GM23338 (cell line): ENCODE measurements at places on chromosomes 7 and 10. TPM values are rescaled to one million over a fixed set of nuclear protein-coding genes. Genes with fewer than 3 reads are reported as not detected.
A peak's percentile ranks its signal among the peaks of the same experiment; 100 is the strongest.

- H3K4me3 ChIP-seq = no peak overlapping the region
- no peaks in the 10 kb centered on the region for H3K36me3 ChIP-seq
- no peak overlapping the region for H3K27ac ChIP-seq
- DNase-seq = no peak
These were observed 129.7 kb downstream of the DGKI start for GRCh38 chr7:137717045-137717444.

- peak overlapping the region; percentile 3; the same call in 1 of the 2 replicates for H3K27ac ChIP-seq
- H3K36me3 ChIP-seq = no peaks in the 10 kb centered on the region
- DNase-seq = no peak
These were observed 211.4 kb upstream of the KLF14 start for GRCh38 chr7:130945411-130945811.

- H3K27me3 ChIP-seq = no peaks in the 10 kb centered on the region
- H3K4me3 ChIP-seq = no peak overlapping the region
- H3K27ac ChIP-seq = no peak overlapping the region
These were observed 58.0 kb downstream of the STK31 start for GRCh38 chr7:23768022-23768421.

- no peak overlapping the region for H3K27ac ChIP-seq
- no peaks in the 10 kb centered on the region for H3K27me3 ChIP-seq
- DNase-seq = no peak
- H3K4me3 ChIP-seq = no peak overlapping the region
- H3K4me1 ChIP-seq = no peaks in the 10 kb centered on the region
These were observed 155.3 kb upstream of the FRMD4A start for GRCh38 chr10:14485986-14486385.

- no peaks in the 10 kb centered on the region for H3K4me1 ChIP-seq
- DNase-seq = no peak
- H3K27me3 ChIP-seq = no peaks in the 10 kb centered on the region
- H3K36me3 ChIP-seq = no peaks in the 10 kb centered on the region
- H3K4me3 ChIP-seq = no peak overlapping the region
These were observed 746.4 kb downstream of the TNS3 start for GRCh38 chr7:46835556-46835955.

DNA sequence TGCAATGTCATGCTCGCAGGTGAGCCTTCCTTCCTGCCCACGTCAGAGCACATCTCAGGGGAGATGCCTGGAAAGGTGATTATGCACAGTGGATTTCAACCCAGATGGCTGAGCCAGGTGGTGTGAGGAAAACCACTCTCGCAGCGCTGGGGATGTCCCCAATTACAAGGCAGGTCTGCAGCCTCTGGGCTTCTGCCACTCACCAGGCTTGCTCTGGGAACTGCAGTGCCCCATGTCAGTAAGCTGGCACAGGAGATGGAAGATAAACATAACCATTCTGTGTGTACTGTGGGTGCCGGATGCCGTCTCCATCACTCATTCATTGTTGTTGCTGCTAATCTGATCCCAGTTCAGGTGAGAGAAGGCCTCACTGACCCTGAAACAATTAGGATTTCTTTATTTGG, 222.9 kb upstream of the PITRM1 start:
- no peaks in the 10 kb centered on the region; the same call in 1 of the 2 replicates for H3K4me1 ChIP-seq
- no peak overlapping the region for H3K4me3 ChIP-seq
- no peak overlapping the region for H3K27ac ChIP-seq
- no peak for DNase-seq

DNA sequence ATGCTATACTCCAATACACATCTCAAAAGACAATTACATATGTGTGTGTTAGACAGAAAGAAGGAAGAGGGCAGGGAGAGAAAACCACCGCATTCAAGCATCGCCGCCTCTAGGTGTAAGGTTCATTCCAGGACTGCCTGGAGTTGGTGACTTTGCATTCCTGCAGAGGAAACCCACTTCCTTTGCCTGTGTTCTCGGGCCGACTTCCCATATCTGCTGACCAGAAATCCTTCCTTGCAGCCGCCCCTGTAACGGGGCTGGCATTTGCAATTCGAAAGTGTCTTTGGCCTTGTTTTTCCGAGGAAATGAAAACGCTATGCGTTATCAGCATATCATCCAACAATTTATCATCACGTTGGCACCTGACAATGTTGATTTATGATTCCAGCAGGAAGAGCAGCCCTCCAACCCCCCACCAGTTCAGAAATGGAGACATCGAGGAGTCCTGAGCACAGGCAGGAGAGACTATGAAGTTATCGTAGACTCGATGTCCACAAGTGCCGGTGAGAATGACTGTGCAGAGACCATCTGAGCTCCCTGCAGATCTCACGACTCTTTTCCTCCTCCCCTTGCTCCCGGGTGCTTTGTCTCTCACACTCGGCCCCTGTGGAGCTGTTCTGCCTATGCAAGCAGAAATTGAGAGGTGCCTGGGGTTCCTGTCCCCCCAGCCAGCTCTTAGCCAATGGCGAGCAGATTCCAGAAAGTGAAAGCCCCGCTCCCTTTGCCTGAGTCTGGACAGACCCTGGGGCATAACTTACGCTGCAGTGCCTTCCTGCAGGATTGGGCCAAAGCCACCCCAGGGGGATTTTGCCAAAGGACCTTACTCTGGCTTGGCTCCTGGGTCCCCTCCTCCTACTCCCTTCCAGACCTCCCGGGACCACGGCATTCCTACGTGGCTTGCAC, 68.9 kb upstream of the FOXK1 start:
- DNase-seq = peak; percentile 69
- no peaks in the 10 kb centered on the region for H3K36me3 ChIP-seq
- H3K27ac ChIP-seq = peak overlapping the region; percentile 84
- H3K4me1 ChIP-seq = peaks cover 17% of the 10 kb centered on the region
- no peaks in the 10 kb centered on the region for H3K27me3 ChIP-seq
- peak overlapping the region; percentile 32; the same call in 1 of the 2 replicates for H3K4me3 ChIP-seq

- peak; percentile 48 for DNase-seq
- H3K27me3 ChIP-seq = peaks cover 100% of the 10 kb centered on the region
These were observed 587 bp downstream of the HOXA10 start for GRCh38 chr7:27173511-27173955.

- DNase-seq = no peak
- H3K4me1 ChIP-seq = no peaks in the 10 kb centered on the region
- H3K36me3 ChIP-seq = no peaks in the 10 kb centered on the region
- H3K4me3 ChIP-seq = no peak overlapping the region
- H3K27me3 ChIP-seq = no peaks in the 10 kb centered on the region
These were observed 191.4 kb downstream of the NSUN6 start for GRCh38 chr10:18460032-18460431.

GRCh38 chr10:72754275-72755032, 62.5 kb downstream of the MCU start:
- H3K27ac ChIP-seq = peak overlapping the region; percentile 28
- no peaks in the 10 kb centered on the region for H3K36me3 ChIP-seq
- H3K27me3 ChIP-seq = no peaks in the 10 kb centered on the region

DNA sequence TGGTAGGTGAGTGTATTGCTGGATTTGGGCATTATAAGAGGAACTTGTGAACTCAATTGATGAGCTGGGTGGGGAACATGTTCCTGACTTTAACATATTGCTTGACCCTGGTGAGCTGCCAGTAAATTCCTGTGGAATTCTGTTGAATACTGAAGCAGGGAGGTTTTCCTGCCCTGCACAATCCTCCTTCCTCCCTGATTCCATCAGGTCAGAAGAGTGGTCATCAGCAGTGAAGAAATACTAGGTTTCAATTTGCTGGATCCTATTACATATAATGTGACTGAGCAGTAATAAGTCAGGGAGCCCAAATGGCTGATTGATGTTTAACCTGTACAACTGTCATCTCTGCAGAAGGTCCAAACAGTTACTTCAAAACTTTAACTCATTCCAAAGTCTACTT, 581.2 kb downstream of the SUGCT start:
- no peak overlapping the region for H3K27ac ChIP-seq
- H3K4me1 ChIP-seq = peaks cover 17% of the 10 kb centered on the region
- no peaks in the 10 kb centered on the region for H3K36me3 ChIP-seq
- no peak for DNase-seq
- H3K4me3 ChIP-seq = no peak overlapping the region

GRCh38 chr10:97102441-97102840, 83.3 kb downstream of the SLIT1 start:
- no peaks in the 10 kb centered on the region for H3K36me3 ChIP-seq
- no peak overlapping the region for H3K27ac ChIP-seq
- H3K27me3 ChIP-seq = no peaks in the 10 kb centered on the region

GRCh38 chr10:97898429-97898828, 48.8 kb downstream of the GOLGA7B start:
- no peak overlapping the region for H3K4me3 ChIP-seq
- no peaks in the 10 kb centered on the region for H3K36me3 ChIP-seq
- no peak overlapping the region for H3K27ac ChIP-seq
- no peaks in the 10 kb centered on the region for H3K27me3 ChIP-seq
- no peak for DNase-seq
- no peaks in the 10 kb centered on the region for H3K4me1 ChIP-seq

GRCh38 chr7:30971840-30972563, 8.2 kb downstream of the GHRHR start:
- H3K27me3 ChIP-seq = no peaks in the 10 kb centered on the region
- no peak overlapping the region for H3K4me3 ChIP-seq
- no peak overlapping the region for H3K27ac ChIP-seq
- H3K36me3 ChIP-seq = no peaks in the 10 kb centered on the region
- no peak for DNase-seq

RSPH10B2 gene
- 1.1 and 1.2 TPM in 2 replicates for total RNA-seq

SPOCK2 gene
- total RNA-seq = 2.6 and 3.6 TPM in 2 replicates

CHCHD1 gene
- total RNA-seq = 40.6 and 41.1 TPM in 2 replicates

HYCC1 gene
- 175 and 181 TPM in 2 replicates for total RNA-seq

POLR2J gene
- 32.2 and 39.0 TPM in 2 replicates for total RNA-seq

TMEM196 gene
- total RNA-seq = not detected in 2 replicates
